Brain microvascular endothelial cell (primary cell): ENCODE measurements at places on chromosomes 3 and 15.

DNA sequence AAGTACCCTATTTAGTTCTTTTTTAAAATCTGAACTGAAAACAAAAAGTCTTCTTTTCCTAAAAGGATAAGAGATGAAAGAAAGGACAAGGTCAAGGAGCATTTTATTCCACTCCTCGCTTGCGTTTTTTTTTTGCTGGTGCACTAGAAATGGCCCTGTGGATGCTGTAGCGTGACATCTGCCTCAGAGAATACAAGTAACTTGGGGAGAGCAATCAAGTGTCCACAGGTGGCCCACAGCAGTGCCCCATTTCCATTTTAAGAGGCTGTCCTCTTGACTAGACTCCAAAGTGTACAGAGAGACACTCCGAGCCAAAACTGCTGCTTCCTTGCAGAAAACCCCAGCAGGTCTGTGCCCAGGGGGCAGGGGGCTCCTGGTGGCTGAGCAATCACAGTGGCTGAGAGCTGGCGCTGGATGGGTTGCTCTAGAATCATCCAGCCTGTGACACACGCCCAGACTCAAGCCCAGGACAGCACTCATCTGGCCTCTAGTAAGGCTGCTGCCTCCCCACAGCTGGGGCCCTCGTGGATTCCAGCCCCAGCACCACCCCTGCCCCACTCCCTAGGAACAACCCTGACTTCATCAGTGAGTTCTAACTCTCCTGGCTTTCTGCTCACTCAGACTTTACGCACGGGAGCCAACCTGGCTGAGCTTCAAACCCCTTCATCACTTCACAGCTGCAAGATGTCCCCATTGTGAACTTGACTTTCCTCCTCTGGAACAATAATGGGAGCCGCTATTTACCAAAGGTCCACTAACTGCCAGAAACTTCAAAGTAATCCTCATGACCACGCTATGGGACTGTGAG lies 71.1 kb upstream of the SPATA12 start:
- no peak for DNase-seq

GRCh38 chr15:31235311-31236183 lies 91.1 kb upstream of the KLF13 start:
- DNase-seq = peak; percentile 8

- no peak for DNase-seq
These were observed 69.5 kb upstream of the CMC1 start for GRCh38 chr3:28171962-28172361.

DNA sequence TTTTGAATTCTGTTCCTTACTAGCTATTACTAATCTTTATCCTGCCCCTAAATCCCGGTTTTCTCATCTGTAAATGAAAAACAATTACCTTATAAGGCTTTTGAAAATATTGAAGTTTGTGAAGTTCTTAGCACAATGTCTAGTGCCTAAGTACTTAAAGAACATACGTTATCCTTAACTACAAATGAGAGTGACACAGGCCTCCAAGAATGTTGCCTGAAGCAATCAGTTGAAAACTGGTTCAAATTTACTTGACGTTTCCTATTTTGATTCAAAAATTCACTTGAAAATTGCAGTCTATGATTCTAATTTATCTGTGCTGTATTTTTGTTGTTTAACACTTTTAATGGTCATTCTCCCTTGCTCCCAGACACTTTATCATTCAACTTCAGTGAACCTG lies 3.2 kb downstream of the SENP7 start:
- DNase-seq = no peak

DNA sequence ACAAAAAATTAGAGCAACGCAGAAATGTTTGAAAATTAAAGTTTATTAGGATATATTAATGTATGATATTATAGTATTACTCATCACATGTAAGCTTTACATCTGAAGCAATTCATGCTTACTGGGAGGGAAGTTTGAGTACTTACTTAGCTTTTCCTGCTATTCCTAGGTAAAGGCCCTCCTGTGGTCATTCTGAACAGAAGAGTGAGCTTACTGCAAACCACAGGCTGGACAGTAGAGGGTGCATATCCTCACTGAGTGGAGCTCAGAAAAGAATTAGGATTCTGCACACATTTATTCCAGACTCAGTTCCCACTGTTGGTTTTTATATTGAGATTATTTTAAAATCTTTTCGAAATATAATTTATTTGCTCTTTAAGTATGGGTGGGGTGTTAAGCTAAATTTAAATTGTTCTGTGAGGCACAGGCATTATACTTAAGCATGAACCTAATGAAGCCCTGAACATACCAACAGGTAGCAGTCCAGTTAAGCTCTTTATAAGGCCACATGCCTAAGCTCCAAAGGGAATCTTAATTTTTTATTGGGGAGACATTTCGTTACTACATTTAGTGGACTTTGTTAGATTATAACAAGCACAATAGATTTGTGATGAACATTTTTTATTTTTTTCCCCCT lies 10.2 kb downstream of the MRPS22 start:
- DNase-seq = peak; percentile 58

GRCh38 chr3:29568355-29568754 lies 287.5 kb downstream of the RBMS3 start:
- no peak for DNase-seq

- no peak for DNase-seq
These were observed 318.8 kb upstream of the NAALADL2 start for GRCh38 chr3:174540116-174540908.

- no peak for DNase-seq
These were observed 25.3 kb downstream of the LPP start for GRCh38 chr3:188179006-188179966.

DNA sequence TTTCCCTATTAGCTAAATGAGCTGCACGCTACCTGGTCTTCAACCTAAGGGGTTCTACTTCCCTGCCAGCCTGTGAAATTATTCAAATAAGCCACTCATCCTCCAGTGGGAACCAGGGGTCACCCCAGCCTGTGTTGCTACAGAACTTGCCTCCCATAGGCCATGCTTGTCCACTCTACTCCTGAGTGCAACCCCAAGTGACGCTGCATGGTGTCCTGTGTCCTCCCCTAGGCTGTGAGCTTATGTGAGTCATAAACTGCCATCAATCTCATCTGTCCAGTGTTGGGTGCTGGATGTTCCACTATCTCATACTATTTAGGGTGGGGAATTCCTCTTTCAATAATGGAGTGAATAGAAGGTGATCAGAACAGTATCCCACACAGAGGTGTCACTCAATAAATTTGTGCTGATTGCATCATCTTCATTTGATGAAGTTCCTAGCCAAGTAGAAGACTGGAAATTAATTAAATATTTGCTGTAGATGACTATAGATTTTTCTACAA lies 49.8 kb upstream of the SSR3 start:
- DNase-seq = no peak

GRCh38 chr3:190870127-190870526 lies 7.6 kb upstream of the GMNC start:
- no peak for DNase-seq

DNA sequence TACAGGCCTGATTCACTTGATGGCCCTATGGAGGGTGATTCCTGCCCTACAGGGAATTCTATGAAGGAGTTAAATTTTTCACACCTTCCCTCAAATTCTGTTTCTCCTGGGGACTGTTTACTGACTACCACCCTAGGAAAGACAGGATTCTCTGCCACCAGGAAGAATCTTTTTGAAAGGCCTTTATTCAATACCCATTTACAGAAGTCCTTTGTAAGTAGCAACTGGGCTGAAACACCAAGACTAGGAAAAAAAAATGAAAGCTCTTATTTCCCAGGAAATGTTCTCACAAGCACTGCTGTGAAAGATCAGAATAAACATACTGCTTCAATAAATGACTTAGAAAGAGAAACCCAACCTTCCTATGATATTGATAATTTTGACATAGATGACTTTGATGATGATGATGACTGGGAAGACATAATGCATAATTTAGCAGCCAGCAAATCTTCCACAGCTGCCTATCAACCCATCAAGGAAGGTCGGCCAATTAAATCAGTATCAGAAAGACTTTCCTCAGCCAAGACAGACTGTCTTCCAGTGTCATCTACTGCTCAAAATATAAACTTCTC lies 43.6 kb downstream of the BLM start:
- no peak for DNase-seq
